Retinal pigment epithelial cell (primary cell): ENCODE measurements at places on chromosomes 16 and 17.
A peak's percentile ranks its signal among the peaks of the same experiment; 100 is the strongest.

DNA sequence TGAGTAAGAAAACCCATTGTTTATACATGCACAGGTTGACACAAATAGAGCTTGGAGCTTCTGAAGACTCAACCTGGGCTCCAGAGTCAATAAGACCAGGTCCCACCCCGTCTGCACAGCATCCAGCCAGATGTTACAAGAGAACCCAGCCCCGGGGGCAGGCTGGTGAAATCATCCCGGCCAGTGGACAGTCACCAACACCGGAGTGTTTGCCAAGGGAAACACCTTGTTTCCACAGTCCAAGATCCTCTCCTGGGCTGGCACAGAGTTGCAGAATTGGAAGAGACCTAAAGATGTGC lies 90.3 kb downstream of the RAB11FIP4 start:
- no peak for DNase-seq

- DNase-seq, result no peak
Measured at GRCh38 chr17:49364119-49364518, 2.1 kb upstream of the ZNF652 start.

- no peak for DNase-seq
Measured at GRCh38 chr17:41972571-41973407, 6.2 kb downstream of the CNP start.

- DNase-seq, result no peak
Measured at GRCh38 chr17:43389046-43389947, 9.5 kb upstream of the ARL4D start.

DNA sequence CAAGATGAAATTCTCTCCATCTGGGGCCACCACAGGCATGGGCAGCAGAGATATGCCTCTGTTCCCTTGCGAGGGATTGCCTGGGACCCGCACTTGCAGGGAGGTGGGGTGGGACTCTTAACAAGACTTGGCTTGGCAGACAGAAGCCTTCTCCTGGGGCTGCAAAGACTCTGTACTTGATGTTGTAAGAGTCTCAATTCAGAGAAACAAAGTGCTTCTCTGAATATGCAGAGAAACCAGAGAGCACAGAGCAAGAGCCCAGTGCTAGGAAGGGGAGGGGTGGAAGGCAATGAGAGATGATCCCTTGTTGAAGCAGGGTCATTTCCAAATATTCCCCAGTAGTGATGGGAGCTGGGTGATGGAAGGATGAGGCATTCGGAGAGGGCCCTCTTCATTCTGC lies 2.2 kb downstream of the MMP28 start:
- no peak for DNase-seq

GRCh38 chr16:50972876-50973275 lies 178.2 kb downstream of the SALL1 start:
- DNase-seq, result no peak

DNA sequence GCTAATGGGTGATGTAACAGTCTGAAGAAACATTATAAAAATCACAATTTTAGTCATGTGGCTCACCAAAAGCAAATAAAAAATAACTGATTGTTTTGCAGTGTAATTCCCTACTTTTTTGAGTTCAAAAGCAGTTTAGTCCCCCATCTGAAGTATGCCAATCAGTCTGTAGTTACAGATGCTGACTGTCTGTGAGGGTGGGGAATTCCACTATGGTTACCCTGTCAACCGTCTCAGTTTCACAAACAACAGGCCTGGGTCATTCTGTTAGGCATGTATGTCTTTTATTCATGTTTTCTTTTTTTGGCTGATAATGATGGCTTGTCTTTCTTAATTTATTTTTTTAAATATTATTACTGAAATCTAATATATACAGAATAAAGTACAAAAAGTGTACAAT lies 69.3 kb downstream of the STXBP4 start:
- DNase-seq, result no peak

DNA sequence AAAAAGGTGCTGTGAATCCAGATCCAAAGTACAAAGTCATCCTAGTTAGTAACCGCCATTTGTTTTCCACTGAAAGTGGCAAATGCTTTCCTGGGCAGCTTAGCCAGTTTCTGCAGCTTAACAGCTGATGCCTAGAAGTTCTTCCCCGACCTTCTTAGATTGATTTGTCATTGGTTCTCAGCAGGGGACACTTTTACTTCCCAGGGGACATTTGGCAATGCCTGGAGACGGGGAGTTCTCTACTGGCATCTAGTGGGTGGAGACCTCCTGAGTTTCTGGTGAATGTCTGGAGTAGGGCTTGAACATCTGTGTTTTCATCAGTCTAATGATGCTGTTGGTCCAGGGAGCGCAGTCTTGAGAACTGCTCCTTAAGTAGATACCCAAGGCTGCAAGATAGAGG lies 7.6 kb downstream of the DNAJA3 start:
- no peak for DNase-seq

DNA sequence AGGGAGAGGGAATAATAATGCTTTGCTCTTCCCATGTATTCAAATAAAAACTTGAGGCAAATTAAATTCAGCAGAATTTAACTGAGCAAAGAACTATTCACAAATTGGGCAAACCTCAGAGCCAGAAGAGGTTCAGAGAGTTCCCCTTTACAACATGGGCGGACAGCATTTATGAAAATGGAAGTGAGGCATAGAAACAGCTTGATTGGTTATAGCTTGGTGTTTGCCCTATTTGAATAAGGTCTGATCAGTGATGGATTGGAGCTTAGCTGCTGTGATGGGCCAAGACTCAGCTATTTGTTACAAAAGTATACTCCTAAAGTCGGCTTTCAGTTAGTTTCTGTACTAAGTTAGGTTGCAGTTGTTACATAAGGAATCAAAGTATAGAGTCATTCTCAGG lies 63.0 kb downstream of the TMEM100 start:
- DNase-seq, result no peak

DNA sequence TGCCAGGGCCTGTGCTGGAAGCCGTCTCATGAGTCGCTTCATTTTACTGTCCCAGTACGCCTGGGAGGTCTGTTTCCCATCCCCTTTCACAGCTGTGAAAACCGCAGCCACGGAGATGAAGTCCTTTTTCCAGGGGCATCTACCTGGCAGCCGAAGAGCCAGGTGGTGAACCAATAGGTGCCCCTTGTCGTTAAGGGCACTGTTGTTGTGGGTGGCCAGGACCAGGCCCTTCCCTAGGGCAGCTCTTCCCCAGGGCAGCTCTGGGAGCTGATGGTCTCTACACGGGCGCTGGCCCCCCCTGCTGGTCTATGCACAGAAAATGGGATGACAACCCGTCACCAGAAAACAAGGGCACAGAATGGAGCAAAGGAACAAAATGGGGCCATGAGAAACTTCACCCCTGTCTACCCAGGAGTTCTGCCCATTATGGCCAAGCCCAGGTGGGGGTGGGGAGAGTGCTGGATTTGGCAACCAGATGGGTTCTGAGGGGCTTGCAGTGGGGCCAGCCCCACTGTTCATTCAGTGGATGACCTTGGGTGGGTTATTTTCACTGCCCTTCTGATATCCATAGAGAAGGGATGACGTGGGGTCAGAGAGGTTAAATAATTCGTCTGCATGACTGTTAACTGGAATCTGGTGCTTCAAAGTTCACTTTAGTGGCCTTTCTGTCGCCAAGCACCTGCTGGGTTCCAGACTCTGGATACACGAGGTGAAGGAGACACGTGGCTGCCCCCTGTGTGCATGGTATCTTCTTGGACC lies 11.5 kb downstream of the RMI2 start:
- no peak for DNase-seq

DNA sequence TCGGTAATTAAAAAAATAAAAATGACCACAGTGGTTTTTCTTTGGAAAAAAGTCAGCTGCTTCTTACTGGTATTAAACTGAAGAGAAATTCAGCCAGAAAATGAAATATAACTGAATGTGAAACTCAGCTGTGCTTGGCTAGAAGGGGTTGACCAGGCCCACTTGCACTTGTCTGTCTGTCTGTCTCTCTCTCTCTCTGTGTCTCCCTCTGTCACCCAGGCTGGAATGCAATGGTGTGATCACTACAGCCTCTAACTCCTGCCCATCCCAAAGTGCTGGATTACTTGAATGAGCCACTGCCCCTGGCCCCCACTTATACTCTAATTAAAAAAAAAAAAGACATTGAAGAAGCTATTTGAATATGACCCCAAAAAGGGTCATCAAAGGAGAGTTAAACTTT lies 17.3 kb upstream of the AKAP1 start:
- no peak for DNase-seq

DNA sequence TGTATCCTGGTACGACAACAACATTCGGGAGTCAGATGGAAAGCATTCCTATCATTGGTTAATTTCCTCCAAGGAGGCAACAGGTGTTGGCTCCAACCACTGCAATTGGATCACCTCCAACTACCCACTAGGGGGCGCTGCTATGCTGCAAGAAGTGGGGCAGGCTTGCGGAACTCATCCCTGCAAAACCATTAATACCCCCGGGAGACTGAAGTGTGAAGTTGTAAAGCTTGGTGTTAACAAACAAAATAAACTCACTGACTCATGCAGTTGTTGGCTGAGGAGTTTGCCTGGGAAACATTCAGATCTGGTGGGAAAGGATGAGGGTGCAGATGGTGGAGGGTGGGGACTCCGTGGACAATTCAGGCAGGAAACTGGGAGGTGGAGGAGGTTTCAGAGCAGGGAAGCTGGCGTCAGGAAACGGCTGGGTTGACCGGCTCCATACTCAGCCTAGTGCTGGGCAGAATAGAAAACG lies 84.9 kb downstream of the HS3ST2 start:
- peak; percentile 13 for DNase-seq

DNA sequence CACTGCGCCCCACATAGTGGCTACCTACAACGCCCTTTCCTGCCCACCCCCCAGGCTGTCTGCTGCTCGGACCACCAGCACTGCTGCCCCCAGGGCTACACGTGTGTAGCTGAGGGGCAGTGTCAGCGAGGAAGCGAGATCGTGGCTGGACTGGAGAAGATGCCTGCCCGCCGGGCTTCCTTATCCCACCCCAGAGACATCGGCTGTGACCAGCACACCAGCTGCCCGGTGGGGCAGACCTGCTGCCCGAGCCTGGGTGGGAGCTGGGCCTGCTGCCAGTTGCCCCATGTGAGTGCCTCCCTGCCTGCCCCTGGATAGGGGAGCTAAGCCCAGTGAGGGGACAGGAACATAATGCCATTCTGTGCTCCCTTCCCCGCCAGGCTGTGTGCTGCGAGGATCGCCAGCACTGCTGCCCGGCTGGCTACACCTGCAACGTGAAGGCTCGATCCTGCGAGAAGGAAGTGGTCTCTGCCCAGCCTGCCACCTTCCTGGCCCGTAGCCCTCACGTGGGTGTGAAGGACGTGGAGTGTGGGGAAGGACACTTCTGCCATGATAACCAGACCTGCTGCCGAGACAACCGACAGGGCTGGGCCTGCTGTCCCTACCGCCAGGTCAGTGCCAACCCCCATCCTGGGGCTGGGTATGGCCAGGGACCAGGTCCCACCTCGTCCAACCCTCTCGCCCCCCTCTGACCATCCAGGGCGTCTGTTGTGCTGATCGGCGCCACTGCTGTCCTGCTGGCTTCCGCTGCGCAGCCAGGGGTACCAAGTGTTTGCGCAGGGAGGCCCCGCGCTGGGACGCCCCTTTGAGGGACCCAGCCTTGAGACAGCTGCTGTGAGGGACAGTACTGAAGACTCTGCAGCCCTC lies 7.1 kb downstream of the GRN start:
- DNase-seq, result no peak

DNA sequence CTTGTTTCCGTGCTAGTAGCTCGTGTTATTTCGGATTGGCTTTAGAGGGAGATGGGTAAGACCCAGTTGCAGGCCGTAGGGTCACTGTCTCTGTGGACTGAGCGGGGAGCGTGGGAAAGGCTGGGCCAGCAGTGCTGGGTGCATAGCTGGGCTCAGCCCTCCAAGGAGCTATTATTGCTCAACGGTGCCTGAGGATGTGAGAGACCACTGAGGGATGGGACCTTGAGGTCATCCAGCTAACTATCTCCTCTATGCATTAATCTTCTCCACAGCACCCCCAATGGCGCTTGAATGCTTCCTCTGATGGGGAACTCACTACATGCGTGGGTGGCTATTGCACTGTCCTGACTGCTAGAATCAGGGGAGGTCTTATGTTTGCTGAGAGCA lies 126.1 kb upstream of the FOXF1 start:
- no peak for DNase-seq

- DNase-seq, result no peak
Measured at GRCh38 chr17:8826808-8827435, 27.8 kb upstream of the MFSD6L start.
